ENCODE measurements at places on chromosomes 16 and 17.

- no peak for DNase-seq
Measured at GRCh38 chr16:67026570-67026969, 2.4 kb upstream of the CBFB start.

DNA sequence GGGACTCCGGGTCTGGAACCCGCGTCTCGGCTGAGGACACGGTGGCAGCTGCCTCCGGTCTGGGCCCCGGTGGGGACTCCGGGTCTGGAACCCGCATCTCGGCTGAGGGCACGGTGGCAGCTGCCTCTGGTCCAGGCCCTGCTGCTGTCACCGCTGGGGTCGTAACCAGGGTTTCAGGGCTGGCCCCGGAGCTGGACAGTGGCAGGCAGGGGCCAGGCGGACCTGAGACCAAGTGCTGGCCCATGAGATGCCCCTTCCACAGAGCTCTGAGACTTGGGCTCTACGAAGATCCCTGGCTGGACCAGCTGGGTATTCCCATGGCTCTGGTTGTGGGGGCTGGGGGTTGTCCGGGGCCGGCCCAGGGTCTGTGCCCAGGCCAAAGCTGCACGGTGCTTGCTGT, 3.8 kb downstream of the RPUSD1 start:
- DNase-seq, result no peak

- DNase-seq, result no peak
Measured at GRCh38 chr17:21358682-21359482, 17.3 kb upstream of the KCNJ12 start.

DNA sequence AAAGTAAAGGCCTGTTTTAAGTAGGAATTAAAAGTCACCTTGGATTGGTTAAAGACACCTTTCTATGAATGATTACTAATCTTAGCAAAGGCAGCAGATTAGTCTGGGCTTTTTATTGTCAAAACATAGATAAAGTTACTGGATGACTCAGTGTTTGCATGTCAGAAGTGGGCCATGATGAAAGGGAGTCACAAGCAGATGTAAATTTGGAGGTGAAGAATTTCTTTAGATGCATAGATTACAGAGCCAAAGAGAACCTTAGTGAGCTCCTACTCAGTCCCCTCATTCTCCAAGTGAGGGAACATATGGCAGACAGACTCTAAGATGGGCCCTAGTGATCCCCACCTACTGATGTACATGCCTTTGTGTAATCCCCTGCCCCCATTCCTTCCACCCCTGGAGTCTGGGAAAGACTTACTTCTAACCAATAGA, 124.5 kb downstream of the HS3ST3A1 start:
- DNase-seq, result no peak

GRCh38 chr16:66131895-66132294, 234.6 kb upstream of the CDH5 start:
- DNase-seq, result no peak

DNA sequence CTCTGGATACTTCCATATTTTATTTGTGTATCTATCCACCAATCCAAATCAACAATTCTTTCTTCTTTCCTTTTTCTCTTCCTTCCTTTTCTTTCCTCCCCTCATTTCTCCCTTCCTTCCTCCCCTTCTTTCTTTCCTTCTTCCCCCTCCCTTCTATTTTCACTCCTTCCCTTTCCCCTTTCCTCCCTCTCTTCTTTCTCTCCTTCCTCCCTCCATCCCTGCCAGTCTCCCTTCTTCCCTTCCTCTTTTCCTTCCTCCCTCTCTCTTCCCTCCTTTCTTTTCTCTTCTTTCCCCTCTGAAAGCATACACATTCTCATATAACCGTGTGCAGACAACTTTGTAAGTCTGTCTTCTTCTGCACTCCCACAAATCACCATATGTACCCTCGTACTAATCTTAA, 382.3 kb upstream of the MAF start:
- no peak for DNase-seq

GRCh38 chr16:57643147-57643874, 14.9 kb downstream of the ADGRG1 start:
- no peak for DNase-seq

GRCh38 chr16:20826039-20826566, 19.8 kb downstream of the REXO5 start:
- no peak for DNase-seq

GRCh38 chr16:51359141-51359955, 208.3 kb upstream of the SALL1 start:
- no peak for DNase-seq

GRCh38 chr16:54355251-54355650, 68.7 kb upstream of the IRX3 start:
- no peak for DNase-seq

GRCh38 chr16:86787538-86787937, 209.2 kb downstream of the FOXL1 start:
- DNase-seq, result no peak

DNA sequence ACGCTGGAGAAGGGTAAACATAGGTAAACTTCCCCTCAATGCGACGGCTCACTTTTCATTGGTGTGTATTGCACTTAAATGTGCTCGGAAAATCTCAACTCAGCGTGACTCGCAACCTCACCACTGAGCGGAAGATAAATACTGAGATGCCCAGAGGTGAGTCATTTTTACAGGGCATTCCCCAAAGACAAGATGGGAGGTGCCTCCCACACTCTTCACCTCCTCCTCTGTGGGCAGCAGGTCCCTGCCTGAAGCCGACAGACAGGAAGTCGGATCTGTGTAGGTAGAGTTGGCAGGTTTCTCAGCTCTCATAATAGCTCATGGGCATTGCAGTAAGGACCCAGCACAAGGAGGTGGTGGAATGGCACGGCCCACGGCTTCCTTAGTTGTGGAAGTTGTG, 274.6 kb upstream of the HSBP1 start:
- no peak for DNase-seq

DNA sequence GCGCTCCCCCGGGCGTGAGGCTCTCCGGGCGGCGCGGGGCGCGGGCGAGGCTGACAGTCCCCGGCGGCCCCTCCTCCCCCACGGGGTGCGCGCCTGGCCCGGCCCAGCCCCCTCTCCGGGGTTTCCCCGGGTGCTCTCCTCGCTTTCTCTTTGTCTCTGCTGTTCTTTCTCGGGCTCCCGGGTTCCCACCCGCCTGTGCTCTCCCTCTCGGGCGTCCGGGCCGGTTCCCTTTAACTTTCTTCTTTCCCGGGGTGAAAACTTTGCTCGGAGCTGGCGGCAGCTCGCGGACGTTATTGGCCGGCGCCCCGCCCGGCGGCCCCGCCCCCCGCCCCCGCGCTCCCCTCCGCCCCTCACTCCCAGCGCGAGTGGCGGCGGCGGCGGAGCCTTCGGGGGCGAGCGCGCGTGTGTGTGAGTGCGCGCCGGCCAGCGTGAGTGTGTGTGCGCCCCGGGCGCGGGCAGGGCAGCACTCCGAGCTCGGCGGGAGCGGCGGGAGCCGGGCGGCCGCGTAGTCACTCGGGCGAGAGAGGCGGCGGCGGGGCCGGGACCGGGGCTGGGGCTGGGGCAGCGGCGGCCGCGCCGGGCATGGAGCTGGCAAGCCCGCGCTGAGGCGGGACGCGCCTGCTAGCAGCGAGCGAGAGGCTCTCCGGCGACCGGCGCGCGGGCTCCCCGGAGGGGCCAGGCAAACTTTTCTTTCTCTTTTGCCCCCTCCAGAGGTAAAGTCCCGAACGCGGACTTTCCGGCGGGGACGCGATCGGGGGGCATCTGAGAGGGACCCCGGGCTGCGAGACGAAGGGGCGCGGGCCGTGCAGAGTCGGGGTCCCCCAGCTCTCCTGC, at the start of gene NTN1:
Gene NTN1 (plus strand): TSS at position 353 of the 834 bp plus-strand sequence. CDS start 864 bp downstream, outside the sequence.
- DNase-seq, result peak; percentile 17

- DNase-seq, result no peak
Measured at GRCh38 chr17:78950870-78951269, 25.7 kb upstream of the TIMP2 start.
